Lung (tissue), 17 donors: ENCODE measurements at places on chromosomes 16 and 17. TPM values are rescaled to one million over a fixed set of nuclear protein-coding genes. Genes with fewer than 3 reads are reported as not detected.

GRCh38 chr16:48511071-48511540 is 98.9 kb downstream of the N4BP1 start:
- H3K27ac ChIP-seq = no peak overlapping the region
- H3K4me1 ChIP-seq = no peaks in the 10 kb centered on the region
- no peak overlapping the region for H3K4me3 ChIP-seq

DNA sequence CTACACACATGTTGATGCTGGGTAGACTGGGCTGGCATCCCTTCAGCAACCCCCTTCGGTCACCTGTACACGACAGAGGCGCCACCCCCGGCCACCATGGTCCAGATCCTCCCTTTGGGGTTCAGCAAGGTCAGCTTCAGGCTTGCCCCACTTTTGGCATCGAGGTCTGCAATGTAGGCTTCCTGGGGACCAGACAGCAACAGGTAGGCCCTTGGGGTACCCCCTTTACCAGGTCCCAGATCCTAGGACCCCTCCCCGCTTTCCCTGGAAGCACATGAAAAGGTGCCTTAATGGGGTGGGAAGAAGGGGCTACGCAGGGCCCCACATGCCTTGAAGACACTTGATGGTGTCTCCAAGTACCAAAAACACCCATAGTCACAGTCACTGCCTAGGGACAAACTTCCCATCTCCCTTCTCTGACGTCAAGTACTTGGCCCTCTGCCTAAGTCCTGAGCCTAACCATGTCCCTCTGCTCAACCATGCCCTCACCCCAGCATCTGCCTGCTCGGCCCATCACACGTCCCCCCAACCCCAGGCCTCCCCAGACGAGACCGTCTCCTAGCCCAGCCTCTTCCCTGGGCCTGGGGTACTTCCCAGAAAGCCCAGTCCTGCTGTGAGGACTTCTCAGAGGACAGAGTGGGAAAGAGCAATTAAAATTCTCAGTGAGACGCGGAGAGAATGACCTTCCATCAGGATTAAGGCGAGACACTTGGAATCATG is 12.1 kb downstream of the ACLY start:
- H3K4me3 ChIP-seq = no peak overlapping the region
- no peaks in the 10 kb centered on the region for H3K4me1 ChIP-seq
- no peak overlapping the region for H3K27ac ChIP-seq
- H3K27me3 ChIP-seq = no peaks in the 10 kb centered on the region

- peaks cover 3% of the 10 kb centered on the region for H3K36me3 ChIP-seq
- no peak for DNase-seq
- H3K4me1 ChIP-seq = no peaks in the 10 kb centered on the region
- no peak overlapping the region for H3K27ac ChIP-seq
Observed at GRCh38 chr17:29891131-29891530, 38.9 kb downstream of the SSH2 start.

GRCh38 chr17:40622509-40622928 is 25.1 kb downstream of the SMARCE1 start:
- H3K4me1 ChIP-seq = peaks cover 12% of the 10 kb centered on the region
- no peak for DNase-seq
- H3K4me3 ChIP-seq = no peak overlapping the region
- H3K36me3 ChIP-seq = peaks cover 5% of the 10 kb centered on the region
- no peaks in the 10 kb centered on the region for H3K27me3 ChIP-seq
- H3K27ac ChIP-seq = no peak overlapping the region

- H3K27me3 ChIP-seq = peaks cover 6% of the 10 kb centered on the region
- no peaks in the 10 kb centered on the region for H3K36me3 ChIP-seq
- no peak for DNase-seq
- H3K27ac ChIP-seq = no peak overlapping the region
- H3K4me3 ChIP-seq = no peak overlapping the region
Observed at GRCh38 chr17:49490276-49490675, 4.8 kb upstream of the NGFR start.

- no peak overlapping the region for H3K4me3 ChIP-seq
Observed at GRCh38 chr16:65843941-65844340, 522.5 kb upstream of the CDH5 start.

GRCh38 chr17:41492351-41492750 is 2.6 kb upstream of the KRT36 start:
- H3K4me3 ChIP-seq = no peak overlapping the region
- H3K27me3 ChIP-seq = no peaks in the 10 kb centered on the region
- peak; percentile 56 for DNase-seq
- no peaks in the 10 kb centered on the region for H3K4me1 ChIP-seq

GRCh38 chr17:75810216-75810615 is 25.6 kb downstream of the UNK start:
- no peak overlapping the region for H3K27ac ChIP-seq
- no peaks in the 10 kb centered on the region for H3K4me1 ChIP-seq
- H3K27me3 ChIP-seq = no peaks in the 10 kb centered on the region
- H3K36me3 ChIP-seq = peaks cover 32% of the 10 kb centered on the region
- DNase-seq = no peak

DNA sequence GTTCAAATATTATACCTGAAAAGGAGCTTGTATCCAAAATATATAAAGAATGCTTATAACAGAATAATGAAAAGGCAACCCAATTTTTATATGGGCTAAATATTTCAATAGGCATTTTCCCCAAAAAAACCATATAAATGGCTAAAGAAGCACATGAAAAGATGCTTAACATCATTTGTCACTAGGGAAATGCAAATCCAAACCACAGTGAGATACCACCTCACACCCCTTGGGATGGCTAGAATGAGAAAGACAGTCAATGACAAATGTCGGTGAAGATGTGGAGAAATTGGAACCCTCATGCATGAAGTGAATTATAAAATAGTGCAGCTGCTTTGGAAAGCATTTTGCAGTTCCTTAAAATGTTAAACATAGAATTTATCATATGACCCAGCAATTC is 3.1 kb downstream of the TNFRSF13B start:
- no peak for DNase-seq
- no peaks in the 10 kb centered on the region for H3K27me3 ChIP-seq
- no peak overlapping the region for H3K27ac ChIP-seq

DNA sequence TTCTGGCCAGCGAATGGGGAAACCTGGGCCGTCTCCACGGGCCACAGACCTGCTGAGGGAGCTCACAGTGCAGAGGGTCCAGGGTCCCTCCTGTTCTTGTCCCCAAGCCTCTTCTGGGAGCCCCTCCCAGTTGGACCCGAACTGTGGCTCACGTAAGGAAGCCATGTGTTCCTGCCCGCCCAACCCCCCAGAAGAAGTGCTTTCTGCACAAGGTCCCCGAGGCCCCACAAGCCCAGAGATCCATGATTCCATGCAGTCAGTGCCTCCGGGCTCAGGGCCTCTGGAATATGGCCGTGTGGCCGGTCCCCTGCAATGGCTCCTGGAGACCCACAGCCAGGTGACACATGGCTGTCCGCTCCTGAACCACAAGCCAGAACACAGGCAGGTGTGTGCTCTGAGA is 272.4 kb downstream of the C16orf95 start:
- H3K27me3 ChIP-seq = no peaks in the 10 kb centered on the region
- no peak overlapping the region for H3K27ac ChIP-seq
- H3K4me1 ChIP-seq = no peaks in the 10 kb centered on the region
- no peak for DNase-seq

DNA sequence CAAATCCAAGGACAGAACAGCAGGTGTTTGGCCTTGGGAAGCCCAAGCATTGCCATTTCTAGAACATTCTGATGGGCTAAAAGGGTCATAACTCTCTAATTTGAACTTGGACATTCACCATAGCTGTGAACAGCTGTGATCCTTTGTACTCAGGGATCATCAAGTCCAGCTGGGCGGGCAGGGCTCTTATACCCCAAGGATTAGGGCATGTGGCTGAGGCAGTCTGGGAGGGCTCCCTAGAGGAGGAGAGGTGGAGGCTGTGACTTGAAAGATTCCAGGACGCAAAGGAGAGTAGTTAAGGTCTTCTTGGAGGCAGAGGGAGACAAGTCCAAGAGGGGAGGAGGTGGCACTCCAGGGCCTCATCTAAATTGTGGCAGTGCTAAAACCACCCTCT is 233.1 kb upstream of the GSE1 start:
- H3K27ac ChIP-seq = no peak overlapping the region
- peaks cover 21% of the 10 kb centered on the region for H3K4me1 ChIP-seq
- no peak overlapping the region for H3K4me3 ChIP-seq
- H3K27me3 ChIP-seq = no peaks in the 10 kb centered on the region
- H3K36me3 ChIP-seq = no peaks in the 10 kb centered on the region

DNA sequence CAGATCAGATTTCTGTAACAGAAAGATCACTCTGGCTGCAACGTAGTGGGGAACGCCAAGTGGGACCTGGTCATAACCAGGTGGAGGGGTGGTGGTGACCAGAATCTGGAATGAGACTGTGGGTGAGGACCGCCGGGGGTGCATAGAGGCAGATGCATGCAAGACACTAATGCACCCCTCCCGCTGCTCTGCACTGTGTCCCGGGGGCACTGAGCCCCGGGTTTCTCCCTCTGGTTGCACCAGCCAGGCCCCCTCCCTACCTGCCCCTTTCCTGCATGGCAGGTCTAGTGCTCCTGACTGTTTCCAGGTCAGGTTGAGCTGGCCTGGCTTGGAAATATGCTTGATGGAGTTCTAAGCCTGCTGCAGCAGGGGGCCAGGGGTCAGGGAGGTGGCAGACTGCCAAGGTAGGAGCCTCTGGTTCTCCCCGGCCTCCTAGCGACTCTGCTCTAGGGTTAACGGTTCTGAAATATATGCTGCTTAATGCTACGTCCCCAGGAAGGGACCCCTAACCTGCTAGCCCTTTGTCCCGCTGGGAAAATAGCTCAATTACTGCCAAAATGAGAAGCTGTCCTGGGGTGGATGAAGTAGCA is 94.3 kb downstream of the SDK2 start:
- no peaks in the 10 kb centered on the region for H3K36me3 ChIP-seq
- DNase-seq = peak; percentile 22
- H3K4me1 ChIP-seq = no peaks in the 10 kb centered on the region

- DNase-seq = no peak
- H3K36me3 ChIP-seq = no peaks in the 10 kb centered on the region
- peaks cover 6% of the 10 kb centered on the region for H3K4me1 ChIP-seq
- no peak overlapping the region for H3K4me3 ChIP-seq
- H3K27me3 ChIP-seq = no peaks in the 10 kb centered on the region
- H3K27ac ChIP-seq = no peak overlapping the region
Observed at GRCh38 chr17:4327606-4328005, 38.9 kb downstream of the UBE2G1 start.

DNA sequence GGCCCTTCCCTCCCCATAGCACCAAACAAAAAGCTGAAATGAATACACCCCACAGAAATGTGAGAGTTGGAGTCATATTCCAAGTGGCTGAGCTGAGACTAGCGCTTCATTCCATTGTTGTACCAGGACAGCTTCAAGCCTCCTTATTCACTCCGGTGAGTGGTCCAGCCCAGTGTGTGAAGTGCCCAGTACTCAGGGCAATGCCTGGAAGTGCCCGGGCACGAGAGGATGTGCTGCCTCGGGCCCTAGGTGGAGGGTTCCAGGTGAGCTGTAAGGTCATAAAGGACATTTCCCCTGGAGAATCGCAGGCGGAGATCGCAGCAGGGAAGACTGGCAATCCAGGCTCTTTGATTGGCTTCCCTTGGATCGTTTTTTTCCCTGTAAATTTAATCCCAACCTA is 5.4 kb upstream of the CYLD start:
- H3K27me3 ChIP-seq = no peaks in the 10 kb centered on the region
- H3K4me1 ChIP-seq = peaks cover 24% of the 10 kb centered on the region
- H3K36me3 ChIP-seq = no peaks in the 10 kb centered on the region
- H3K4me3 ChIP-seq = no peak overlapping the region

DNA sequence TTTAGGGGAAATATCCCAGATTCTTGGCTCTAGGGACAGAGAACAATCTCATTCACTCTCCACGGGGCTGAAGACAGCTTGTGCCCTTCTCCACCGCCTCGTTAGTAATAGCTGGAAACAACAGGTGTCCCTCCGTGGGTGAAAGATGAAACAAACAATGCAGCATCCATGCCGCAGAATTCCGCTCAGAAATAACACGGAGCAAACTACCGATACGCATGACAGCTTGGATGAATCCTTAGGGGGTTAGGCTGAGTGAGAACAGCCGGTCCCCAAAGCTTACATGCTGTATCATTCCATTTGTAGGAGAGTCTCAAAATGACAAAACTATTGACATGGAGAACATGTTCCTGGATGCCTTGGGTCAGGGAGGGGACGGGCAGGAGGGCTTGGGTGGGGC is 29.4 kb upstream of the CACNG1 start:
- H3K27me3 ChIP-seq = peaks cover 2% of the 10 kb centered on the region
- H3K4me1 ChIP-seq = no peaks in the 10 kb centered on the region
- H3K27ac ChIP-seq = no peak overlapping the region
- DNase-seq = no peak
- no peak overlapping the region for H3K4me3 ChIP-seq
- no peaks in the 10 kb centered on the region for H3K36me3 ChIP-seq

GRCh38 chr16:14148569-14148968 is 77.5 kb downstream of the MRTFB start:
- no peak overlapping the region for H3K27ac ChIP-seq
- no peaks in the 10 kb centered on the region for H3K36me3 ChIP-seq
- no peak overlapping the region for H3K4me3 ChIP-seq
- no peak for DNase-seq
- H3K4me1 ChIP-seq = no peaks in the 10 kb centered on the region

DNA sequence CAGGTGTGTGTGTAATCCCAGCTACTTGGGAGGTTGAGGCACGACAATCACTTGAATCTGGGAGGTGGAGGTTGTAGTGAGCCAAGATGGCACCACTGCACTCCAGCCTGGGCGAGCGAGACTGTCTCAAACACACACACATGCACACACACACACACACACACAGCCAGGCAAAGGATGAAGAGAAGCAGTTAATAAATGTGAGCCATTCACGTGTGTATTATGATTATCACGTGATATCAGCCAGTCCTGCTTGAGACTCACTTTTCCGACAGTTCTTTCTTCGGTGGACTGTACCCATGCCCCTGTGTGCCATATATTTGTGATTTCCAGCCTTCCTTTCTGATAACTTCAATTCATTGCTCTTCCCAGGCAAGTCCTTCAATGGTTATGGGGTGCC is 119.3 kb downstream of the PRKCB start:
- no peak overlapping the region for H3K4me3 ChIP-seq
- H3K27me3 ChIP-seq = no peaks in the 10 kb centered on the region
- H3K4me1 ChIP-seq = peaks cover 9% of the 10 kb centered on the region
- H3K27ac ChIP-seq = no peak overlapping the region
- DNase-seq = no peak
- H3K36me3 ChIP-seq = no peaks in the 10 kb centered on the region

DNA sequence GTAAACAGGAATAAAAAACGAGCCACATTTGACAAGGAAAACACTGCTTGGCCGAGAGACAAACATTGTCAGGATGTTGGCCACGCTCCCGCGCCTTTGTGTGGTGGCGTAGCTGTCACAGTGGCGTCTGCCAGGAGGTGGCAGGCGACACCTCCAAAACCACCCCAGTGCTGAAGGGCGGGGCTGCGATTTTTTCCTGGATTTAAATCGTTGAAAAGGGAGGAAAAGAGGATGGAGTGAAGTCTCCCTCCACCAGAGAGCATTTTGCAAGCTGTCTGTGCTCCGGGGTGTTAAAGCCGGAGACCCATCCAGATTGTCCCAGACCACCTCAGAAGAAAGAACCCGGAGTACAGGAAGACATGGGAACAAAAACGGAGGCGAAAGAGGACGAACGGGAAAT is 12.7 kb downstream of the MRM3 start:
- peak overlapping the region; percentile 44 for H3K27ac ChIP-seq
- H3K27me3 ChIP-seq = no peaks in the 10 kb centered on the region
- peak; percentile 94 for DNase-seq
- H3K4me1 ChIP-seq = peaks cover 4% of the 10 kb centered on the region

CCL2 gene
- 80.8 TPM for total RNA-seq

CORO6 gene
- total RNA-seq = 8.4 TPM

KCNG4 gene
- total RNA-seq = not detected

GGT6 gene
- total RNA-seq = 8.8 TPM

TBX6 gene
- 1.7 TPM for total RNA-seq

MLLT6 gene
- total RNA-seq = 108 TPM

TP53TG3F gene
- total RNA-seq = not detected

NACA2 gene
- total RNA-seq = not detected

ABCC3 gene
- total RNA-seq = 18.3 TPM

VASN gene
- total RNA-seq = 42.9 TPM

CLEC19A gene
- total RNA-seq = not detected

CIITA gene
- 24.1 TPM for total RNA-seq

ACTG1 gene
- total RNA-seq = 3,059 TPM
